ENCODE measurements at places on chromosomes 16 and 17.
A peak's percentile ranks its signal among the peaks of the same experiment; 100 is the strongest.

DNA sequence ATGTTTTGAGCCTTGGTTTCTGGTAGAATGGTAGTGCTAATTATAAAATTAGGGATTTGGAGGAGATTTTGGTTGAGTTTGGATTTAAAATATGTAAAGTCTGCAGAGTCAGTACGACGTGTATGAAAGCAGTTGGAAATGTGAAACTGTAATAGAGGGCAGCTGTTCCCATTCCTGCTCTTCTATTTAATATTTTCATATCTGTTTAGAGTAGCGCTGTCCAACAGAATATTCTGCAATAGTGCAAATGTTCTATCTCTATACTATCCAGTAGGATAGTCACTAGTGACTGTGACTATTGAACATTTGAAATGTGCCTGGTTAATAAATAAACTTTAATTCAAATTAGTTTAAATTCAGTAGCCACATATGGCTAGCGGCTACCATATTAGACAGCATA is 443.4 kb upstream of the SOX9 start:
- no peak for DNase-seq

GRCh38 chr17:64038331-64039105 is 18.1 kb upstream of the ICAM2 start:
- DNase-seq: no peak

DNA sequence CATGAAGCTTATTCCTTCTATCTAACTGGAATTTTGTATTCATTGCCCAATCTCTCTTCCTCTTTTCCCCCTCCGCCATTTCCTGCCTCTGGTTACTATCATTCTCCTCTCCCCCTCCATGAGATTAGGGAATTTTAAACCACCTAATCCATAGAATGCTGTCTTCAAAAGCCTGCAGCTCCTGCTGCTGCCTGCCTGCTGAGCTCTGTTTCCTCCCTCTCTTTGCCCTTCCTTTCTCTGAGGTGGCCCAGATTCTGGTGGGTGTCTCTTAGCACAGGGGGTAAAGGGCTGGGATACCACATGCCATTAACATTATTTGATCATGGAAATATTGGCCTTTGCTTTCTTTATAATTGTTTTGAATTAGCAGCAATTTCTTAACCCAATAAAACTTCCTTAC is 241.6 kb downstream of the CNTNAP4 start:
- no peak for DNase-seq

GRCh38 chr17:74742153-74742515 is 5.1 kb downstream of the RAB37 start:
- no peak for DNase-seq

GRCh38 chr17:55056526-55056925 is 88.0 kb downstream of the STXBP4 start:
- DNase-seq: peak; percentile 11
